ENCODE measurements at places on chromosomes 1 and 21.
A peak's percentile ranks its signal among the peaks of the same experiment; 100 is the strongest.

GRCh38 chr1:26717017-26717491 lies 21.2 kb downstream of the ARID1A start:
- DNase-seq: no peak

DNA sequence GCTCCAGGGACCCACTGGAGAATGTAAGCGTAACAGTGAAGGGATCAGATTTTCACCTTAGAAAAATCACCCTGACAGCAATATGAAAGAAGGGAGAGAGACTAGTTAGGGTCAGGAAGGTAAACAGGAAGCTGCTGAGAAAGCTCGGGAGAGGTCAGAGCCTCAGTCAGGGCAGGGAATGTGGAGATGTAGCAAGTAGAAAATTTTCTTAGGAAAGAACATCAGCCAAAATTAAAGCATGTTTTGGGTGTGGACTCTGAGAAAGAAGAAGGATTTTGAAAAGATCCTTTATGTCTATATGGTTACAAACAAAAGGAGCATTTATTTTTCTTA lies 16.7 kb upstream of the ERICH3 start:
- no peak for DNase-seq

GRCh38 chr1:19414515-19415121 lies 70.7 kb downstream of the CAPZB start:
- DNase-seq: no peak

- DNase-seq: no peak
Measured at GRCh38 chr1:40610156-40610555, 55.3 kb downstream of the RIMS3 start.

- no peak for DNase-seq
Measured at GRCh38 chr1:177770096-177770495, 199.8 kb downstream of the SEC16B start.

DNA sequence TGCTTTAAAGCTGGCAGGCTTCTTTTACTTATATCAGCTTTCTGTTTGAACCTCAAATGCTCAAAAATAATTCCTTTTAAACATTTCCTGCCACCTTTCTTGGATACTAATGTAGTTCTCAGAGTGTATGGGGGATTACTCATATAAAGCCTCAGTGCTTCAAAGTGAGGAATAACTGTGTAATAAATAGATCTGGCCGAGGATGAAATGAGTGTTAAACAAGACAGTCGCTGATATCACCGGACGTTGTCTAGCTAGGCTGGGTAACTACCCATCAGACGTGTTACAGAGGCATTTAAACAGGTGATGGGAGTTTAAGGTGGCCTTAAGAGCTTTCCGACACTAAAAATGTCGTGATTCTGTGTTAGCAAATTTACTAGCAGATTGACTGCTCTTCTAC lies 53.1 kb downstream of the VANGL2 start:
- no peak for DNase-seq

GRCh38 chr1:76465030-76465429 lies 390.5 kb downstream of the ST6GALNAC3 start:
- DNase-seq: no peak

DNA sequence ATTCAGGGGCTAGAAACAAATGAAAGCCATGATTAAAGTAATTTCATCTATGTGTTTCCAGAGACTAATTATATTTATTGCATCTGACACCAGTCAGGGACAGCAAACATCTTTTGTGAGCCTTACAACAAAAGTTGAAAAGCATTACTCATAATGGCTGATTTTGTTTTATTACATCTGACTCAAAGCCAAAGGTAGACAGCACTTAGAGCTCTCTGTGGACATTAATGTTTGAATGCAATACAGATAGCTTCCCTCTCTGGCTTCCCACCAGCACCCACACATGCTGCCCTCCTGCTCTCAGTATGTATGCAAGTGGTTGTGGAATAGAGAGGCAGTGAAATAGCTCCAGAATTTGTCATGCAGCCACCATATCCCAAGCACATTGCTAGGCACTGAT lies 198.7 kb downstream of the SETD4 start:
- DNase-seq: no peak

- no peak for DNase-seq
Measured at GRCh38 chr1:173406783-173407230, 70.3 kb upstream of the PRDX6 start.

DNA sequence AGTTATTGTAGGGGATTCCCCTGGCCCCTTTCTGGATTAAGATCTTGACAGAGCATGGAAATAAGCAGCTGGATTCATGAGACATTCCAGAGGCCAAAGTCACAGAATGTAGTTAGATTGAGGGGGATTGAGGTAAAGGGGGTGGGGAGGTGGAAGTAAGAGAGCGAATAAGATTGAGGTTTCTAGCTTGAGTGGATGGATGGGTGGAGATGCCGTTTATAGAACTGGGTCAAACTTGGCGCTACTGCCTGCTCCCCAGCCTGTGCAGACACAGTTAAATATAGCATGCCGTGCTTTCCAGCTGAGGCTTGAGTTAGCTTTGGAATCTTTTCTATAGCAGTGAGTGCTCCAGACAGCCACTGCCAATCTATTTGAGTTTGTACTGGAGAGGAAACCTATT lies 85.7 kb downstream of the DYRK1A start:
- DNase-seq: peak; percentile 91

DNA sequence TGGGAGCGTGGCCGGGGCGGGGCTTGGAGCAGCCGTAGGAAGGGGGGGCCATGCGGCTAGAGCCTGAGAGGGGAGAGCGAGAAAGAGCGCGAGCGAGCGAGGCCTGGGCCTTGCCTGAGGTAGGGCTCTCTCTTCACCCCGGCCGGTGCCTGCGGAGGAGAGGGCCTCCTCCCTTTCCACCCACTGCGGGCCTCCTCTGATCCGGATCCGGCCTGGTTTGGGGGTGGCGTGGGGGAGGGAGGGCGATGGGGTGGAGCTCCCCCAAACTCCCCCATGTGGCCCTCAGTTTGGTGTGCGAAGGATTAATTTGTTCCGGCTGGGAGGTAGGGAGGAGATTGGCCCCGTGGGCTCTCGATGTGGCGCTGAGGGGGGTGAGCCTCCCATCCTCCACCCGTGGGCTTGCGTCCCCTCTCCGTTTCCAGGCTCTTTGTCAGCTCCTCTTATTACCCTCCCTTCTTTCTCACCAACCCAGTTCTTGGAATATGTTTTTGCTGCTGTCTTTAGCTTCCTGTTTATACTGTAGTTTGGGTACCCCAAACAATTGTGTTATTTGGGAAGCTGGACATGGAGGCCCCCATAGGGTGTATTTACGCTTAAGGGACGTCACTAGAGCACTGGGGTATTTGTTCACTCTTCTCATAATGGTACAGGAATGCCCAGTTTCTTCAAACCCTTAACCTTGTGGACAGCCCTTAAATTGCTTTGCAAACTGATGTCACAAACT lies 685 bp downstream of the UBAP2L start:
- peak; percentile 62 for DNase-seq

DNA sequence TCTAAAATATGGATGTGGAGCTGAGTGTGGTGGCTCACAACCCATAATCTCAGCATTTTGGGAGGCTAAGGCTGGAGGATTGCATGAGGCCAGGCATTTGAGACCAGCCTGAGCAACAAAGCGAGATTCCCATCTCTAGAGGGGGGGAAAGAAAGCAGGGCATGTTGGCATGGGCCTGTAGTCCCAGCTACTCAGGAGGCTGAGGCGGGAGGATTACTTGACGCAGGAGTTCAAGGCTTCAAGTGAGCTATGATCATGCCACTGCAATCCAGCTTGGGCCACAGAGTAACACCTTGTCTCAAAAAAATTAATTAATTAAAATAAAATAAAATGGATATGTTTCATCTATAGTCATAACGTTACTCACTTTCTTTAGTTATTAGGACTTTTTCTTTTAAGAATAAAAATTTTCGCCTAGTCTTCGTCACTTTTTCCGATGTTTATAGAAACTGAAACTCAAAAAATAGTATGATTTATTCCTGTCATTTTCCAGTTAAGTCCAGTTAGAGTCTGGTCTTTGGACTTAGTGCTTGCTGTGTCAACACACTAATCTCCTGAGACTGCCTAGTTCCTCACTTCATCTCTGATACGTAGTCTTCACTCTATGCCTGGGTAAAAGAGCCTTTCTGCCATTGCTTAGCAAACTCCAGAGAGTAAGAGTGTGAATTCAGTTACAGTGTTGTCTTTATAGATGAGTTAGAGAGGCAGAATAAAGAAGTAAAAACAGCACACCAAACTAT lies 28.0 kb downstream of the IARS2 start:
- no peak for DNase-seq

DNA sequence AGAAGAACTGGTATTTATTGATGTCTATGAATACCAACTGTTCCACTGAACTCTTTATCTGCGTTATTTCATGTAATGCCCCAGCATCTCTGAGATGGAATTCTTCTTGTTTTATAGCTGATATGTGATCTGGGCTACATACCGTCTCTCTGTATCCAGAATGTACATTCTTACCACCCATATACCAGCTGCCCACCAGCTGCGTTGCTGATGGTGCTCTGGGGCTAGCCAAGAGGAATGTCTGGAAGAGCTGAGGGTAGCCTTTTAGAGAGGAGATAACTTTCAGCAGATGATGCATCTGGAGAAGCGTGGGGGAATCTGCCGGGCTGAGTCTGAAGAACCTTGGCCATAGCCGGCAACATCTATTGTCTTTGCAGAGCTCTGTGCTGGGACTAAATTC lies 137.5 kb downstream of the RYR2 start:
- no peak for DNase-seq

- DNase-seq: no peak
Measured at GRCh38 chr1:54230507-54231339, 30.8 kb downstream of the MRPL37 start.

DNA sequence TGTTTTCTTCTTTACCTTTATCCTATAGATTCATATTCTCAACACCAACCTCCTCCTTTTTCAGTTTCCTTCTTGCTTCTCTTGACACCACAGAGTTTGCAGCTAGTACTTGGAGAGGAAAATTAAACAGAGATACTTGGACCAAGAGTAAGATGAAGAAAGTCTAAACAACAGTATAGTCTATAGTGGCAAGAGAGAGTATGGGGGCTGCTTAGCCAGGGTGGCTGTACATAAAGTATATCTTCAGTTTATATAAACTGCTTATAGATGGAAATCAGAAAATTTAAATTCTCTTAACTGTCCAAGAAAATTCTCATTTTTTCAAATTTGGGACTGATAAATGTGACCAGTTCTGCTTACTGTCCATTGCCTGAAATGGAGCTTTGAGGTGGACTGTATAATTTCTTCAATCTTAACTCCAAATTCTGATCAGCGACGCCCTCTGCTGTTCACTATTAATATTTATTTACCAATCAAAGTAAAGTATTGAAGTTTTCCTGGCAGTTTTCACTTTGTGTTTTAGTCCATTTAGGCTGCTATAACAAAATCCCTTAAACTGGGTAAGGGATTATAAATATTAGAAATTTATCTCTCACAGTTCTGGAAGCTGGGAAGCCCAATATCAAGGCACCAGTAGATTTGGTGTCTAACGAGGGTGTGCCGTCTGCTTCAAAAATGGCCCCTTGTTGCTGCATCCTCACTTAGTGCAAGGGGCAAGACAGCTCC lies 14.8 kb upstream of the METTL18 start:
- no peak for DNase-seq

DNA sequence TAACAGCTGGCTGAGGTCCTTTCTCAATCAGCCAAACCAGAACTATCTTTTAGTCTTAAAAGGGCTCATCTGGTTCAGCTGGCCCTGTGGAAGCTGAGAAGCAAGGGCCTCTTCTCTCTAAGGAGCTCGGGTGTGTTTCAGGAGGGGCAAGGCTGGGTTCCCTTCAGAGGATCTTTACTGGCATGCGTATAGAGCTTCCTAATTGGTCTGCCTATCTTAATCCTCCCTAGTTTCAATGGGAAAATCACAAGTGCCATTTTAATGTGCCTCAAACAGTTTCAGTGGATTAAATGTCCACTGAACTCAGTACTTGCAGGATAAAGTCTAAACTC lies 81.5 kb upstream of the LBR start:
- DNase-seq: no peak

DNA sequence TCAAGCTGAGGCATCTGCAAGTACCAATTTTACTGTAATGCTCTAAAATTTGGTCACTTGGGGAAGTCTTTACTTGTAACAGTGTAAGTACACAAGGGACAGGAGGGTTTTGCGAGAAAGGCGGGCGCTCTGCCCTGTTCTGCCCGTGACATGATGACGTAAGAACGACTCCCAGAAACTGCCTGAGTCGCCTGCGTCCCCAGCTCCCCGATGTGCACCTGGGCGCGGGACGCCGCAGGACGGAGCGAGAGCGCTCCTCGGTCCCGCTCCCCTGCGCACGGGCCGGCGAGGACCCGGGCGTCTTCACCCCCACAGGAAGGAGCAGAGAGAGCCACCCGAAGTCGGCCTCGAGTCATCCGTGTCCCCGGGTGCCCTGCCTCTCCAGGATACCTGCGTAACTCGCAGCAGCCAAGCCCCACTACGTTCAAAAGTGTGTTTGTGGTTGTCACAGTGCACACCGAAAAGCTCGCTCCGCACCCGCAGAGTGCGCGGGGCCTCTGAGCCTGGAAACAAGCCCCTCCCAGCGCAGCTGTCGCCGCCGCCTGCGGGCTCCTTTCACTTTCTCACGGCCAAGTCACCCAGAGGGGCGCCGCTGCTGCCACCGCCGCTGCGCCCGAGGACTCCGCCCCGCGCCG lies 3.3 kb upstream of the ZBTB18 start:
- DNase-seq: no peak

DNA sequence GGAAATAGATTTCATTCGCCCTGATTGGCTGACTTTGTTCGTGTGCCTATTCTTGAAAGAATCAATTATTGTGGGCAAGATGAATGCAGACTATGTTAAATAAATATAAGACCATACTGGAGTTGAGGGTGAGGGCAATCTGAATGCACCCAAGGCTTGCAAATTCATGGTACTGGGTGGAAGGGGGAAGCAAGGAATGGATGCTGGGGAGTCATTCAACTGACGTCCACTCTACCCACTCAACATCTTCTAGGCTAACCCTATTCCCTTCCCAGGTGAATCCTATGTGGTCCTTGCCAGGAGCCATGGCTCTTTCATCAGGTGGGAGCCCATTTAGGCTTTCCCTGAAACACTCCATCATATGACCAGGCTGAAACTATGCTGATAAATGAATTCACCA lies 5.7 kb upstream of the CYP4B1 start:
- DNase-seq: no peak

- DNase-seq: no peak
Measured at GRCh38 chr1:54245501-54245900, 45.5 kb downstream of the MRPL37 start.

- DNase-seq: no peak
Measured at GRCh38 chr21:39503123-39503762, 51.5 kb downstream of the SH3BGR start.

GRCh38 chr1:56286506-56286905 lies 292.9 kb downstream of the PLPP3 start:
- no peak for DNase-seq

- DNase-seq: no peak
Measured at GRCh38 chr1:17265162-17265561, 16.3 kb downstream of the PADI3 start.
